Bronchus fibroblast of lung (primary cell): ENCODE measurements at places on chromosomes 11 and 22. TPM values are rescaled to one million over a fixed set of nuclear protein-coding genes. Genes with fewer than 3 reads are reported as not detected.

TMEM191C gene
- 0.15 and 0.50 TPM in 2 replicates for total RNA-seq

PANX2 gene
- 0.17 and 0.45 TPM in 2 replicates for total RNA-seq

PICK1 gene
- 15.3 and 17.4 TPM in 2 replicates for total RNA-seq

TMPRSS4 gene
- total RNA-seq: not detected in 2 replicates

SCGB1C1 gene
- total RNA-seq: not detected in 2 replicates

KCNE3 gene
- 0.45 and 1.2 TPM in 2 replicates for total RNA-seq
